ENCODE measurements at places on chromosomes 6 and 20.

GRCh38 chr6:148272597-148272996, 70.0 kb upstream of the SASH1 start:
- no peaks in the 10 kb centered on the region for H3K27me3 ChIP-seq
- no peaks in the 10 kb centered on the region for H3K36me3 ChIP-seq
- no peak overlapping the region for H3K4me3 ChIP-seq
- DNase-seq, result no peak

- H3K36me3 ChIP-seq, result no peaks in the 10 kb centered on the region
- no peaks in the 10 kb centered on the region for H3K4me1 ChIP-seq
- no peaks in the 10 kb centered on the region for H3K27me3 ChIP-seq
- no peak overlapping the region for H3K4me3 ChIP-seq
- DNase-seq, result no peak
Measured at GRCh38 chr6:38371881-38372280, 267.8 kb downstream of the BTBD9 start.

DNA sequence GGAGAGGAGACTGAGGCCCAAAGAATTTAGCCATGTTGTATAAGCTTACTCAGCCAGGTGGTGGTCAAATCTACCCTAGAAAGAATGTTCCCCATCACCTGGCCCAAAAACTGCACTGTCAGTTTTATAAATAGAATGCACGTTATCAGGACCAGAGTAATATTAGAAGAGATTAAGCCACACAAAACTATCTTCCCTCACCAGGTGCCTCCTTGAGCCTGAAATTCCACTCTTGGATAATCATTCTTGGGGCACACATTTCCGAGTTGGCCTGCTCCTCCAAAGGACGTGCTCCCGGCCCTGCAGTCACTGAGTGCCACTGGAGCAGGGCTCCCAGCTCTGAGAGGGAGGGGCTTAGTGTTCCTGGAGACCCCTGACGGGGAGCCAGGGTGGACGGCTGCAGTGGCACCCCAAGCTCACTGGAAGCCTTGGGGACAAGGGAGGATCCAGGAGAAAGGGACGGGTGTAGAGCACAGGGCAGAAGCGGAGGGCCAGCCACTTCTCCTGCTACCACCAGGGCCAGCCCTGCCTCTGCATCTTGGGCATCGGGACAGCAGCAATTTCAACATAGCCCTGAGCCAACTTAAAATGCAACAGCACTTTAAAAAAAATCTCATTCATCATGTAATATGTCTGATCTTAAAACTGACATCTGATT, 160.8 kb upstream of the QKI start:
- no peaks in the 10 kb centered on the region for H3K36me3 ChIP-seq
- H3K4me3 ChIP-seq, result no peak overlapping the region
- peaks cover 16% of the 10 kb centered on the region for H3K4me1 ChIP-seq
- H3K27me3 ChIP-seq, result no peaks in the 10 kb centered on the region
- no peak for DNase-seq

GRCh38 chr6:20085817-20086216, 126.5 kb downstream of the MBOAT1 start:
- H3K4me3 ChIP-seq, result no peak overlapping the region
- H3K27ac ChIP-seq, result no peak overlapping the region
- H3K36me3 ChIP-seq, result no peaks in the 10 kb centered on the region

DNA sequence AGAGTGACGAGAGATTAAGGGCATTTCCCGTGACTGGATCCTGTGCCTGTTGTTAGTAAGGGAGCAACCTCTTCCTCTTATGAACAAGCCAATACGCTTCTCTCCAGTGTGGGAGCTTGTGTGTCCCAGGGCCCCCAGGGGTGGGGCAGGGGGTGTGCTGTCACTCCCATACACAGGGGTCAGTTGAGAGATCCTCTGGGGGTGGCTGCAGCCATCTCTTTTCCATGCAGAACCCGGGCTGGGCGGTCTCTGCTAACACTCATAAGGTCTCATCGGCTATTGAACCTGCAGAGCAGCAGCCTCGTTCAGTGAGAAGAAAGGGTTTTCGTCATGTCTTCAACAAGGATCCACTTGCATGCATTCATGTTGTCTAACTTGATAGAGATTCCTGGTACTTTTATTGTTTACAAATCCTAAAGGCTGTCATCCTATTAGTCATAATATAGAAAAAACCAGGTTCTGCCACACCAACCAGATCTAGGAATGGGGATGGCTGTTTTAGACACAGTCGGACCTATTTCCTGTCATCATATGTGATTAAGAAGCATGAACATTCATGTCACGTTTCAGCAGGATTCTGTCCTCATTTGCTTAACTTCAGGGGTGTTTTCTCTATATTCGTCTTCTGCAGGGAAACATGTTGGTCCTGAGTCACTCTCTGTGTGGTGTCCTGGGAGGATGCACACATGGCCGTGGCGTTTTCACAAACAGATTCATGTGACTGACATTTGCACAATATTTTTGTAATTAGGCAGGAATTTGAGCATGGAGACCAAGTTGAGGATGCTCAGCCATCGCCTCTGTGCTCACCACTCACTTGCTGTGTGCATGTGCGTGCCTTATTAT, 13.3 kb upstream of the THBS2 start:
- H3K27ac ChIP-seq, result no peak overlapping the region
- DNase-seq, result peak; percentile 6
- no peaks in the 10 kb centered on the region for H3K36me3 ChIP-seq

GRCh38 chr20:12914804-12915203, 94.0 kb upstream of the SPTLC3 start:
- no peak overlapping the region for H3K27ac ChIP-seq
- no peaks in the 10 kb centered on the region for H3K27me3 ChIP-seq
- no peak for DNase-seq
- H3K4me3 ChIP-seq, result no peak overlapping the region
- no peaks in the 10 kb centered on the region for H3K4me1 ChIP-seq

DNA sequence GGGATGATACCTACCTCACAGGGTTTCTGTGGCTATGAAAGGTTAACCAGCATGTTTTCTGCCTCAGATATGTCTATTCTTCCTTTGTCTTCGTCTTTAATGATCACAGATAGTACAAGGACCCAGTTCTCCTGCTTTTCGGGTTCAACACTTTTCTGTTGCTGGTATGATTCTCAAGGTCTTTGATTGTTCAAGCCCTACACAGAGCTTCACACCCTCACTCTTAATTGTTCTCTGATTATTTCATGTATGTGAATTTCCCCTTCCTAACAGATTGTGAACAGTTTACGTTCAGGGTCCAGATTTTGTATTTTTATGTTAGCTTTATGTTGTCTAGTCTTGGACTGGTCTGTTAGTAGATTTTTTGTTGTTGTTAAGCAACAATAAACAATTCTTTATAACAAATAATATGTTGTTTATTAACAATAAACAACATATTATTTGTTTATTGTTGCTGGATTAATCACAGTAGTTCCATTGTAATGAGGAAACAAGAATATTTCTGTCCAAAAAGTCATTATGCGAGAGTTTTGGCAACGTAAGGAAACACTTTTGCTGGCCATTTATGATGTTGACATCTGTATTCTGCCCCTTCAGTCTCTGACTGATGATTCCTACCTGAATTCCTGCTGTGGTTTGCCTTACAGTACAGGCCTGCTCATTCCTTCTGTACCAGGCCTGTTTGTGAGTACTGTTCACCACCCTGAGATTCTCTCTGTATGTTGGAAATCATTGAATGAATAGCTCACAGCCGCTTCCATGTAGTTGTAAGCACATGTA, 27.2 kb upstream of the TULP4 start:
- peak overlapping the region; percentile 30 for H3K27ac ChIP-seq
- no peaks in the 10 kb centered on the region for H3K36me3 ChIP-seq
- DNase-seq, result no peak

DNA sequence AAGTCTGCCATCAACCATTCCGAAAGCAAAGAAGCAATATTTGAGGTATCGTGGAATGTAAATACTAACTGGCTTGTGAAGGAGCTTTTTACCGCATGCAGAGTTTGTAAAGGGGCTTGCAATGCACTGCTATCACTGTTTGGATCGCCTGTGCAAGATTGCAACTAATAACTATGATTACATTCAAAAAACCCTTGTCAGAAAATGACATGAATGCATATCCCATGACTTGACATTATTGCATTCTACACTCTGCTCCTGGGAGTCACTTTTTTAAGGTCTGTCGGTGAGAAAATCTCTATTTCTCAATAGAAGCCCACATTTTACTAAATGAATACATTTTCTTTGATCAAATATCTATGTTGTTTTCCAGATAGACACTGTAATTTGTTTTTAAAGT, 335.4 kb upstream of the SPTLC3 start:
- no peaks in the 10 kb centered on the region for H3K4me1 ChIP-seq
- no peaks in the 10 kb centered on the region for H3K27me3 ChIP-seq
- H3K36me3 ChIP-seq, result no peaks in the 10 kb centered on the region
- no peak overlapping the region for H3K27ac ChIP-seq
- no peak overlapping the region for H3K4me3 ChIP-seq

DNA sequence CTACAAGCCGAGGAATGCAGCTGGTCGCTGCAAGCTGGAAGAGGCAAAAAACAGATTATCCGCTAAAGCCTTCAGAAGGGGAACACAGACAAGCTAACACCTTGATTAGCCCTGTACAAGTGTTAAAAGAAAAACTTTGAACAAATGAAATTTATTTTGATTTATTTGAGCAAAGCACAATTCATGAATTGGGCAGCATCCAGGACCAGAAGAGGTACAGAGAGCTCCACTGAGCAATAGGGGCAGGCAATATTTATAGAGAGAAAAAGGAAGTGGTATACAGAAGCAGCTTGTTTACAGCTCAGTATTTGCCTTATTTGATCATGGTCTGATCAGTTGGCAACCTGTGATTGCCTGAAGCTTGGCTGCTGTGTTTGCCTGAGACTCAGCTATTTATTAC, 17.6 kb downstream of the HLA-DOB start:
- no peak overlapping the region for H3K27ac ChIP-seq
- peaks cover 59% of the 10 kb centered on the region for H3K27me3 ChIP-seq
- H3K4me3 ChIP-seq, result no peak overlapping the region
- no peak for DNase-seq
- H3K36me3 ChIP-seq, result no peaks in the 10 kb centered on the region

GRCh38 chr20:3470627-3471396, at the start of gene ATRN:
Gene ATRN (plus strand): TSS chr20:3471018. CDS start chr20:3471108, 90 bp downstream.
- H3K4me1 ChIP-seq, result peaks cover 16% of the 10 kb centered on the region
- peaks cover 6% of the 10 kb centered on the region for H3K36me3 ChIP-seq
- H3K27me3 ChIP-seq, result no peaks in the 10 kb centered on the region
- DNase-seq, result peak; percentile 89
- peak within 1 kb of the TSS; percentile 42 for H3K27ac ChIP-seq
- H3K4me3 ChIP-seq, result peak within 1 kb of the TSS; percentile 98

DNA sequence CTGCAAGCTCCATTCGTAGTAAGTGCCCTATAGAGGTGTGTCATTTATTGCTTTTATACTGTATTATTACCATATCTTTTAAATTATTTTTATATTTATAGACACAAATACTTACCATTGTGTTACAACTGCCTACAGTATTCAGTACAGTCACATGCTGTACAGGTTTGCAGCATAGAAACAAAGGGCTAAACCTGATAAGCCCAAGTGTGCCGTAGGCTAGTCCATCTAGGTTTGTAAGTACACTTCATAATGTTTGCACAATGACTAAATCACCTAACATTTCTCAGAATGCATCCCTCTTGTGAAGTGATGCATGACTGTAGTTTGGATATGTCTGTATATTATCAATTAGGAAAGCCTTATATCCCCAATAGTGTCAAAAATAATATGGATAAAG, 122.8 kb downstream of the CLVS2 start:
- H3K4me1 ChIP-seq, result no peaks in the 10 kb centered on the region
- H3K36me3 ChIP-seq, result no peaks in the 10 kb centered on the region
- no peak overlapping the region for H3K27ac ChIP-seq
- H3K27me3 ChIP-seq, result no peaks in the 10 kb centered on the region
- DNase-seq, result no peak

DNA sequence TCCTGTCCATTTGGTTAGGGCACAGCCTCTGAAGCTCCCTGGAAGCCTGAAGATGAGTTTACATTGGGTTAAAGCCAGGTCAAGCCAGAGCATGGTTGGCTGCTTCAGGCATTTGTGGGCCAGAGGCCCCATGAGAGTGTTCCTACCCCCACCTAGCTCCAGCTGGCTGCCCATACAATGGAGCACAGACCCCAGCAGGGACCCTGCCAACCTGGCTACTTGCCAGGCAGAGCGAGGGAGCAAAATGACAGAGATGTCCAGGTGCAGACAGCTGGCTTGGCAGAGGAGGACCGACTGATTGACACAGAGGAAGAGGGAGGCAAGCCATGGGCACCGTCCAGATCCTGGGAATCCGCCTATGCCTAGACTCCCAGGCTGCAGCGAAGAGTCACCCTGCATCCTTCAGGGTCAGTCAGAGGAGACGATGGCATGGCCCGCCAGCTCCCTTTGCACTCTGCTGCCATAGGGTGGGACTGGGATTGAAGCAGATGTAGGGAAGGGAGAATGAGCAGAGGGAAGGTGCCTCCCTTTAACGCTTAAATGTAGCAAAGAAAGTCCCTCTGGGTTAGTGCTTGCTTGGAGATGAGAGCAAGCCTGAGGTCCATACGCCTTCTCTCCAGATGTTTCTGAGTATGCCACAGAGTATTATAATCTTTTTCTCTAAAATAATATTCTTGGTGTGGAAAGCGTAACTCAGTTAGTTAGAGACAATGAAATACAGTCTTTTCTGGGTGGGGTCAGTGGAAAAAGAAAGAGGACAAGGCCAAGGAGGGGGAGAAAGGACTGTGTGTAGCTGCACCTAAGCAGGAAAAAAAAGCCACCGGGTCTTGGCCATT, 77.6 kb upstream of the FYN start:
- DNase-seq, result no peak
- H3K27me3 ChIP-seq, result no peaks in the 10 kb centered on the region
- H3K27ac ChIP-seq, result no peak overlapping the region
- H3K4me3 ChIP-seq, result no peak overlapping the region
- no peaks in the 10 kb centered on the region for H3K4me1 ChIP-seq
- H3K36me3 ChIP-seq, result no peaks in the 10 kb centered on the region

GRCh38 chr6:34236443-34237315, at the start of gene HMGA1:
Gene HMGA1 (plus strand): TSS chr6:34236873. CDS start chr6:34240781, 3,908 bp downstream.
- H3K36me3 ChIP-seq, result peaks cover 21% of the 10 kb centered on the region
- peak within 1 kb of the TSS; percentile 49 for H3K27ac ChIP-seq
- peaks cover 25% of the 10 kb centered on the region for H3K4me1 ChIP-seq
- peak; percentile 66 for DNase-seq

- no peak overlapping the region for H3K4me3 ChIP-seq
- no peaks in the 10 kb centered on the region for H3K27me3 ChIP-seq
- no peak for DNase-seq
Measured at GRCh38 chr6:72841195-72841594, 219.3 kb downstream of the KCNQ5 start.

- no peaks in the 10 kb centered on the region for H3K27me3 ChIP-seq
- H3K4me3 ChIP-seq, result no peak overlapping the region
- H3K4me1 ChIP-seq, result no peaks in the 10 kb centered on the region
- no peak for DNase-seq
- no peak overlapping the region for H3K27ac ChIP-seq
Measured at GRCh38 chr6:33375143-33375671, 16.4 kb upstream of the KIFC1 start.
